Activated naive CD4-positive, alpha-beta T cell treated with anti-CD3 and anti-CD28 coated beads, Interleukin-2, amount 50 U/mL, for 72 hours (primary cell): ENCODE measurements at places on chromosomes 1 and 21. TPM values are rescaled to one million over a fixed set of nuclear protein-coding genes. Genes with fewer than 3 reads are reported as not detected.

DNA sequence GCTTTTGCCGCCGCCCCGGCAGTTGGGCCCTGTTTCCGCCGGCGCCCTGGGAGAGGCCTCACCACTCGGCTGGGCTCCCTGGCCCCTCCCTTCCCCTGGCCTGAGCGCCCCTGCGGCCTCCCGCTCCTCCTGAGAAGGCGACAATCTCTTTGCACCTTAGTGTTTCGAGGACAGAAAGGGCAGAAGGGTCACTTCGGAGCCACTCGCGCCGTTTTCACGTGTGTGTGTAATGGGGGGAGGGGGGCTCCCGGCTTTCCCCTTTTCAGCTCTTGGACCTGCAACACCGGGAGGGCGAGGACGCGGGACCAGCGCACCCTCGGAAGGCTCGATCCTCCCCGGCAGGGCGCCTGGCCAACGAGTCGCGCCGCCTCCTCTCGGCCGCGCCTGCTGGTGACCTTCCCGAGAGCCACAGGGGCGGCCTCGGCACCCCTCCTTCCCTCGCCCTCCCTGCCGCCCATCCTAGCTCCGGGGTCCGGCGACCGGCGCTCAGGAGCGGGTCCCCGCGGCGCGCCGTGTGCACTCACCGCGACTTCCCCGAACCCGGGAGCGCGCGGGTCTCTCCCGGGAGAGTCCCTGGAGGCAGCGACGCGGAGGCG, 432 bp upstream of the SIM2 start:
- DNase-seq = peak; percentile 34

GRCh38 chr1:211920141-211920572, 89.6 kb upstream of the LPGAT1 start:
- DNase-seq = no peak

- DNase-seq = peak; percentile 76
These were observed 50.1 kb downstream of the TIAM1 start for GRCh38 chr21:31293986-31294385.

DNA sequence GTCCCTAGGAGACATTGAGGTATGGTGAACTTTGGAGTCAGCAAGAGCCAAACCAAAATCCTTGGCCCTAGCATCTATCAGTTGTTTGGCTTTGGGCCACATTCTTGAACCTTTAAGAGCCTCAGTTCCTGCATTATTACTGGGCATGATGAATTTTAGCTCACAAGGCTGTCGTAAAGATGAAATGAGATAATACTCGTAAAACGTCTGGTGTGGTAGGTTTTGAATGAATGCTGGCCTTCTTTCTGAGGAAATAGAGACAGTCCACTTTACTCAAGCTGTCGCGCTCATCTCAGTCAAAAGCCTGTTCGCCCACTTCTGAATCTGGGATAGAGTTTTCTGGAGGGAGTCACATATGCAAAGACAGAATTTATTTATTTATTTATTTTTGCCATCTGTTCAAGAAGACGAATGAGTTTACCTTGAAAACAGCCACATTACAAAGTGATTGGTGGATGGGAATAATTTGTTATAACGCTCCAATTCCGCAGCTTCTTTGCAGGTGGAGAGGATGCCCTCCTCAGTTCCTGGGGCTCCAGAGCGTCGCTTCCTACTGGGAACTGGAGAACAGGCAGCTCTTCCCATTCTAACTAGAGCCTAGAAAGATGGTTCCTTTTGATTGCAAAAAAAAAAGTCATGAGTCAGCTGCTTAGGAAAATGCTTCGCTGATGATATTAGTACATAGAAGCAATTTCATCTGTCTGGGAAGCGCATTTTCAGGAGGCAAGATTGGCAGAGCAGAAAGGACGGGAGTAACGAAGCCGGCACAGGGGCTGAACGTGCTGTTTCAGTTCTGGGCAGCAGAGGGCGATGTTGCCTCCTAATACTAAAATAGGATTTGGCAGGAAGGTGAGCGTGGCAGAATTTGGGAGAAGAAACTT, 49.9 kb upstream of the CYP2J2 start:
- DNase-seq = no peak

DNA sequence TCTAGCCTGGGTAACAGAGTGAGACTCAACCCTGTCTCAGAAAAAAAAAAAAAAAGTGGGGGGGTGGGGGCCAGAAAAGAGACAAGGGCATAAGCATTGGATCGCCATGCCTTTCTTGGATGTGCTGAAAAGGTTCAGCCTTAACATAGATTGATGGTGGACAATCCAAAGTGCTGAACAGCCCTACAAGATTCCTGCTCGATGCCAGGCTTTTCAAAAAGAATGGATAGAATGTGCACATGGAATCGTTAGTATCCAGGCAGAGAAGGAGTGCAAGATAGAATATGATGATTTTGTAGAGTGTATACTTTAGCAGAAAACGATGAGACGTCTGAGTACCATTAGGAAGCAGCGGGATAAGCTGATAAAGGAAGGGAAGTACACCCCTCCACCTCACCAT, 10.9 kb upstream of the COA7 start:
- DNase-seq = no peak

DNA sequence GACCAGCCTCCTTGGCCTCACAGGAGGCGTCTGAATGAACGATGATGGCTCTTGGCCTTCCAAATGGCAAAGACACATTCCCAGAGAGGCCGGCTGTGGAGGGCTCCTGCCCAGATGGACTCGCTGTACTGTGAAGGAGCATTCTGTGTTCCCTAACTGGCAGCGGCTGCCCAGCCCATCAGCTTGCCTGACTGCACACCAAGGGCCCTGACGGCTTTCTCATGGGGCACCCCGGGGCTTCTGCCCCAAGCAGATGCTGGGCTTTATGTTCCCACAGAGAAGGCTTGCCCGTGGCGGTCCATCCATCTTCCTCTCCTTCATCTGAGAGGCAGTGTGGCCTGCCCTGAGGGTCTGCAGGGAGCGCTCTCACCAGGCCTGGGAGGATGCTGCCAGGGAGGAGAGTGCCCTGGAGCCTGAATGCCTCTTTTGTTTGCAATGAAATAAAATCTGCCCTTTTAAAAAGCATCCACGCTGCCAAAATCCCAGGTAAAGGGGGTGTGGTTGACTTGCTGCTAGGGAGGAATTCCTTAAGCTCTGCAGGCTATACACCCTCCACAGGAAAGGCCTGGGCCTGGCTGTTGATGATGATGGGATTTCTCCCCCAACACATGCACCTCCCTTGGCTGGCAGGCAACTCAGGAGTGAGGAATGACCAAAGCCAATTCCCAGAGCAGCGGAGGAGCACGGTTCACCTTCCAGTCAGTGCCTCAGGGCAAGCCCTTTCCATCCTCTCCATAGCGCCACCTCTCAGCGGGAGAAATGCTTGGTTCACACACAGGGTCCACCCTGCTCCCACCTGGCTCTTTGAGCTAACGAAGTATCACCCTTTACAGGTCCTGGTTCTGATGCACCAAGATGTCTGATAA, 84.6 kb upstream of the SSX2IP start:
- DNase-seq = no peak

KRTAP19-3 gene
- not detected for total RNA-seq

GRCh38 chr1:14845851-14846250, 247.4 kb downstream of the KAZN start:
- no peak for DNase-seq

PIGR gene
- 0.05 TPM for total RNA-seq

LCE1A gene
- not detected for total RNA-seq

GRCh38 chr21:37424396-37424795, 57.8 kb downstream of the DYRK1A start:
- no peak for DNase-seq

GRCh38 chr1:26323382-26323781, 5.6 kb downstream of the CD52 start:
- DNase-seq = no peak

DNA sequence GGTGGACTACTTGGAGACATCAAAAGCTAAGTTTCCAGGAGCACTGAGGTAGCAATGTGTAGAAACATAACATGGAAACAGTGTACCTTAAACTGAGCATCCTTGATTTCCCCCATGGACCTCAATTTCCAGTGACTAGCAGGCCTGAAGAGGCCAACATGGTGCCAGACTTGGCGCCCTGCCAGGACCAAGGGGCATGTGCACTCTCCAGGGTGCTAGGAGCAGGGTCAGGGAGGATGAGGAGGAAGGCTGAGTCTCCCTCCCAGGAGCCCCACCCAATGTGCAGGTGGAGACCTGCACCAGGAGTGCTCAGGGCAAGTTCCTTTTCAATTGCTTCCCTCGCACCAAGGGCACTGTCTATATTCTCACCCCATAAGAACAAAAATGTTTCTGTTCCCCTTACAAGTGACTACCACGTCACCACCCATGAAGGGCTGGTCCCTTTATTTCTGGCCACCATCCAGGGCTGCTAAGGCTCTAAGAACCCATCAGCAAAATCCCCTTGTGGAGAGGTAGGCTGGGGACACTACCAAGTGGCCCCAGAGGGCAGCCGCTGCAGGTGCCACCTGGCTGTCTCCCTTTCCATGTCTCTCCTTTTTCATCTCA, 39.2 kb downstream of the MX1 start:
- DNase-seq = no peak

TESK2 gene
- total RNA-seq = 12.9 TPM

GRCh38 chr1:32500387-32501209, 35.7 kb downstream of the ZBTB8B start:
- DNase-seq = no peak

DNA sequence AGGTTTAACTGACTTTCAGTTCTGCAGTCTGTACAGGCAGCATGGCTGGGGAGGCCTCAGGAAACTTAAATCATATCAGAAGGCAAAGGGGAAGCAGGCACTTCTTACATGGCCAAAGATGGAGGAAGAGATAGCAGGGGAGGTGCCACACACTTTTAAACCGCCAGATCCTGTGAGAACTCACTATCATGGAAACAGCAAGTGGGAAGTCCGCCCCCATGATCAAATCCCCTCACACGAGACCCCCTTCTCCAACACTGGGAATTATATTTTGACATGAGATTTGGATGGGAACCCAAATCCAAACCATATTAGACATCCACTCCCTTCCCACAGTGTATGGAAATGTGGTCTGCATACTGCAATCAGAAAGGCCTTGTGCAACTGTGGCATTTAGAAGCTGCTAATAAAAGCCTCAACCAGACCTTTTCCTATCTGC, 148.2 kb downstream of the FCRL5 start:
- no peak for DNase-seq

LIPI gene
- total RNA-seq = not detected

ARHGEF10L gene
- total RNA-seq = not detected

OR2T1 gene
- not detected for total RNA-seq

- DNase-seq = no peak
These were observed 35.1 kb downstream of the AK5 start for GRCh38 chr1:77316966-77317365.

DNA sequence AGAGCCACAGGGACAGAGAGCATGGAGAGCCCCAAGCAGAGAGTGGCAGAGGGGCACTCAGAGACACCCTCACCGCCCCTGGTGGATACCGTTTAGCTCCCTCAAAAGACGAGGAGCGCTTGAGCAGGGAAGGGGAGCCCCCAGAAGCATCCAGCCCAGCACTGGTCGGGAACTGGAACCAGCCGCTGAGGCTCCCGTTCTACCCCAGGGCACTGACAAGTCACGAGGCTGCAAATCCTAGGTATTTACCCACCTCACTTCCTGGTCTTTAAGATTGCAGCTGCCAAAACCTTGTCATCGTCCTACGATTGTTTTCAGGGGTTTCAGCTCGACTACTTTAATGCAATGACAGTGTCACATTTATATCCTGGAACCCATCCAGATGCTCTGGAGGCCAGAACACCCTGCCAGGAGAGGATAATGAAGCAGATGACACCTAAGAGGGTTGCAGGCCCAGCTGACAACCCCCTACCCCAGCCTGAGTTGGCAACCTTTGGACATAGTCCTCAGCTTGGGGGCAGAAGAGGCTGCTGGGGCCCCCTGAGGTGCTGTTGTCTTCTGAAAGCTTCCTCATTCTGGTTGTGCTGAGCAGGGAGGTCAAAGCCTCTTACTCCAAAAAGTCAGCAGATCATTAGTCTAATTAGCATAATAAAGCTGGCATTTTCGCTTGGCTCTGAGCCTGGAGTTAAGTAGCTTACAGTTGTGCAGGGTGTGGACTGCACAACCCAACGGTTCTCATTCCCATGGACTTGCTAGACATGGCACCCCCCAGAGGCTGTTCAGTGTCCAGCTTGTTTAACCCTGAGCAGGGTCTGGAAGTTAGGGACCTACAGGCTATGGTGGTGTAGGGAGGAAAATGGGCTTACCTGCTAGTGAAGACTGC, 20.6 kb upstream of the BACE2 start:
- DNase-seq = no peak

GRCh38 chr1:11800391-11800755, 5.4 kb downstream of the MTHFR start:
- no peak for DNase-seq

- no peak for DNase-seq
These were observed 30.9 kb downstream of the SLC27A3 start for GRCh38 chr1:153805886-153806719.

GRCh38 chr21:14757533-14758327, 211.6 kb upstream of the SAMSN1 start:
- DNase-seq = no peak

- no peak for DNase-seq
These were observed 10.2 kb downstream of the COL6A1 start for GRCh38 chr21:45991606-45992300.

SPATA46 gene
- total RNA-seq = not detected

CAPN8 gene
- total RNA-seq = not detected

DNA sequence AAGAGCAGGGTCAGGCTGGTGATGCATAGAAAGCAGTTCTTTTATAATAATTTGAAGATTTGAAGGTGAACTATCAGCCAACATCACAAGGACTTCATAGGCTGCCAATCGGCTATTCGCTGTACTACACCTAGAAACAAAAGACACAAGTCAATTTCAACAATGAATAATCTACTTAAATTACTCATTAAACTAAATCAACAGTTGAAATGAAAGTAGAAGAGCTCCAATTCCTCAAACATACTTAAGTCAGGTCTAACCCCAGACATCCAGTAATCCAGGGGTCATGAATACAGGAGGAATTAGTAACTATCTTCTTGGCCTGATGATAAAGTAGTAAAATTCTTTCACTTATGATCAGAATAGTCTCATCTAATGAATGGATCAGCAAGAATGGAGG, 64.5 kb downstream of the PCSK9 start:
- no peak for DNase-seq

DNA sequence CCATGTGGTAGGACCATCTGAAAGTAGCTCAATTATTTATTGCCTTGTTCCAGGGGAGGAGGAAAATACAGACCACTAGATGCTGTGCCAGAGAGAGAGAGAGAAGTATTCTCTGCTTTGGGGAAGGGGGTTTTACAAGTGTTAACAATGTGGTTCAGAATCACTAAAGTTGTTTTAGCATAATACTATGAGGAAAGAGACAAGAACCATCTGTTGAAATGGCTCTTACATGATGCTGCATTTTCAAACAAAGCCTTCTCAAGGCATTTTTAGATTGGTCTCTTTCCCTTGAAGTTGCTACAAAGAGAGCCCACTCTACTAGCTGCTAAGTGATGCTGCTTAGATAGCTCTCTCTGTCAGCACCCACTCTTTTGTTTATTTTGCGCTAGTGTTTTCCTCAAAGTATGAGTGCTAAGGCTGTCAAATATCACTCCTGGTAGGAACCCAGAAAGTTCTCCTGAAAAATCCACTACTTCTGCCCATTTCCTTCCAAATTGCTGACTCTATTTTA, 255.1 kb downstream of the NFIA start:
- DNase-seq = no peak

PTCH2 gene
- total RNA-seq = 1.5 TPM

TMEM81 gene
- 6.0 TPM for total RNA-seq

SLC26A9 gene
- total RNA-seq = not detected
